ENCODE measurements at places on chromosomes 2 and 18.

GRCh38 chr18:32460171-32460731 lies 10.4 kb downstream of the GAREM1 start:
- no peak for DNase-seq

DNA sequence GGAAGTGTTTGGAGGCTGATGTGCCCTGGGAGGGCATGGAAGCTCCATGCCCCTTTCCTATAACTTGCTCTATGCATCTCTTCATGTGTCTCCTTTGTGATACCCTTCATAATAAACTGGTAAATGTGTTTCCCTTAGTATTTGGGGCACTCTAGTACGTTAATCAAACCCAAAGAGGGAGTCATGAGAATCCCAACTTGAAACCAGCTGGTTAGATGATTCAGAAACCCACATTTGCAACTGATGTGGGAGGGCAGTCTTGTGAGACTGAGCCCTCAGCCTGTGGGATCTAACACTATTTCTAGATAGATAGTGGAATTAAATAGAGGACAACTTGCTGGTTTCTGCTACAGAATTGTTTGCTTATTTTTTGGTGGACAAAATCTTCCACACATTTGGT lies 20.3 kb downstream of the ANKRD30B start:
- DNase-seq: no peak

GRCh38 chr2:100394111-100394641 lies 23.3 kb downstream of the CHST10 start:
- DNase-seq: no peak

GRCh38 chr2:8500124-8501054 lies 181.5 kb upstream of the ID2 start:
- DNase-seq: no peak

DNA sequence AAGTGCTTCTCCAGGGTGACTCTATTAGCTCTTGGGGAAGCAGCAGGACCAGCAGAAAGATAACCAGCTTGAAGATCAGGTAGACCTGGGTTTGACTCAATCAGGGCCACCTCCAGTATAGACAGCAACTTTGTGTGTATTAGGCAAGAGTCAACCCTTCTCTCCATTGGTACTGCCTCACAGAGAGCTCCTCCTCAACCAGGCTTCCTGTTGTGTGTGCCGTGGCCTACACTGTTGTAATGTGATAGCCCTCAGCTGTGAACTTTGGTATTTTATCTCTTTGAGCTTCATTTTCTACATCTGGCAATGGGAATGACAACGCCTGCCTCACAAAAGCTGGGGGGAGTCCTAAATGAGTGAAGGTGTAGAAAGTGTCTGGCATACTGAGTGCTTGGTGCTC lies 17.0 kb upstream of the MAP3K20 start:
- no peak for DNase-seq

GRCh38 chr2:36172824-36173223 lies 182.8 kb upstream of the CRIM1 start:
- DNase-seq: no peak

DNA sequence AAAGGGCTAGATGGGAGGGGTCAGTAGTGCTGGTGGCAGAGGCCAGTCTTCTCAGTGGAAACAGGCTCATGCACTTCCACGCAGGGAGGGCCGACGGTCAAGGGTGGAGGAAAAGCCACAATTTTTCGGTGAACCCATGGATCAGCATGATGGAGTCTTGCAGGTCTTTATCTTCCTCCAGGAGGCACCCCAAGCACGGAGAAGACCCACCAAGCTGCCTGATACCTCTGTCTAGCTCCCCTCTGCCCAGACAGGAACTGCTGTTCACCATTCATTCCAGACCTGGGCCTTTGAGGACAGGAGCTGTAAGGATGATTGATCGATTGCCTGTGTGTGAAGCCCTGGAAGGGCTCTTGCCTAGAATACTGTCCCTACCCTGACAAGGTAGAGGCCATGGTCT lies 2.8 kb upstream of the LRRFIP1 start:
- no peak for DNase-seq

DNA sequence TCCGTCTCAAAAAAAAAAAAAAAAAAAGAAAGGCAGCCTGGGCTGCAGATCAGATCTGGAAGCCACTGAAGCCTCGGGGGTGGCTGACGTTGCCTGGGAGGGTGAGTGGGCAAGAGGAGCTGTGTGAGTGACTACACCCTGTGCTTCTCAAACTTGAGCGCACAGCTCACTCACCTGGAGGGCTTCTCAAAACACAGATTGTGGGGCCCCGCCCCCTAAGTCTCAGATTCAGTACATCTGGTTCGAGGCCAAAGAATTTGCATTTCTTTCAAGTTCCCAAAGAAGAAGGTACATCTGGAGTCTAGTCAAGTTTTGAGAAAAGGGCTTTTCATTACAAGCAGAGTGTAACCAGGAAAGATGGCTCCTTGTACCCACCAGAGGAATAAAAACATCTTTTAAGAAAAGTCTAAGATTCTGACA lies 97.7 kb upstream of the CAB39 start:
- DNase-seq: no peak

GRCh38 chr2:111106706-111107105 lies 14.0 kb upstream of the BCL2L11 start:
- no peak for DNase-seq
